ENCODE measurements at places on chromosomes 4 and X.

GRCh38 chr4:4875611-4876010 is 16.1 kb downstream of the MSX1 start:
- no peak for DNase-seq

DNA sequence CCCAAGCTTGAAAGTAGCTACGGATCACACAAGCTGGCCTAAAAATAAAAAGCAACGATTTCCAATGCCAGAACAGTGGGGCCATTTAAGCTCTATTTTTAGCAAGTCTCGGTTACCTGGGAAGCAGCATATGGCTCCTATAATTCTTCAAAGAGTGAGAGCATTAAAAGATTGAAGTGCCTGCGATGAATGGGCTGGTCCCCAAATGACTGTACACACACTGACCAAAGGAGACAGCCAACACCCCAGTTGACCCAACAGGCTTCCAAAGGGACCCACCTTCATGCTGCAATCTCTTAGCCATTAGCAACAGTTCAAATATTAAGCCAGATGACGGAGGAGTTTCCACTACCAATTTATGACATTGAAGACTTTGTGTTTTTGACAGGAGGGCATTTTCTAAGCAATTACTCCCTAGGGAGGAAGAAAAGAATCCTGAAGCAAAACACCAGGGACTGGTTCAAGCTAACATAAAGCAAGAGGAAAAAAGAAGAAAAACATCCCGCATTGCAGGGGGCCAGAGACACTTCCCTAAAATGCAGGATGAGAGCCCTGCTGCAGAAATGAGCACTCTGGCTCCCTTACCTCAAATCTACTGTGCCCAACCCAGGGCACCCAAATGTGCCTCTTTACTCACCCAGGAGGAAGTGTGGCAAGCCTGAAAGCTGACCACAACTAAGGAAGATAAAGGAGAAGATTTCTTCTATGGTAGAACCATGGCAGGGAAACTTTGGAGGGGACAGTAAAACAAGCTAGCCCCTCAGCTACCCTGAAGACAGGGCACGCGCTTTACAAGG is 21.6 kb downstream of the SH3KBP1 start:
- DNase-seq = no peak

- no peak for DNase-seq
Measured at GRCh38 chr4:85127653-85128052, 161.2 kb upstream of the WDFY3 start.

GRCh38 chr4:154490234-154490582 is 1.4 kb downstream of the DCHS2 start:
- DNase-seq = no peak

- no peak for DNase-seq
Measured at GRCh38 chr4:42871671-42872290, 20.7 kb upstream of the GRXCR1 start.

DNA sequence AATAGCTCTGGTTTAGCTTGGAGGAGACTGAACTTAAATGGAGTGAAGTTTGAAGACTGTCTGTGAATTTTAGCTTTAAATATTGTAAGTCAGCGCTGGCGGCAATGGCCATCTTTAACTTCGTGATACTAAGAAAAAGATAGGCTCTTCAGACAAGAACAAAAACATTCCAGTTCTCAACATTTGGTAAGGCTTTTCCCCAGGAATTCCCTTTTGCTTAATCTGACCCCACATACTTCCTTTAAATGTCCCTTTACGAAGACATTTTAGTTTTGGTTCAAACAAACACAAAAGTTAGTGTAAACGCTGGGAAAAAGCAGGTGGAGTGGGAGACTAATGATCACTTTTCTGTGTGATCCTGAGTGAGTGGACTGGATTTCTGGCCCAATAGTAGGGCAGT is 106.2 kb downstream of the MAML3 start:
- no peak for DNase-seq

DNA sequence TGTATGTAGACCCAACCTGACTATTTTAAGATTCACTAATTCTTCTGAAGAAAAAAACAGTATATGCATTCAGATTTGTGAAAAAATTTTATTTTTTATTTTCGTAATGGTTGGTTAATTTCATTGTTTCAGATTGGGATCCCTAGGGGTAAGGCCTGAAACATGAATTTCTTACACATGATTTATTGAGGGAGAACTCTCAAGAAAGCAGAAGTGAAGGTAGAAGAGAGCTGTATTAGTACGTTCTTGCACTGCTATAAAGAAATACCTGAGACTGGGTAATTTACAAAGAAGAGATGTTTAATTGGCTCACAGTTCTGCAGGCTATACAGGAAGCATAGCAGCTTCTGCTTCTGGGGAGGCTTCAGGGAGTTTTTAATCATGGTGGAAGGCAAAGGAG is 611.9 kb upstream of the TECRL start:
- no peak for DNase-seq

DNA sequence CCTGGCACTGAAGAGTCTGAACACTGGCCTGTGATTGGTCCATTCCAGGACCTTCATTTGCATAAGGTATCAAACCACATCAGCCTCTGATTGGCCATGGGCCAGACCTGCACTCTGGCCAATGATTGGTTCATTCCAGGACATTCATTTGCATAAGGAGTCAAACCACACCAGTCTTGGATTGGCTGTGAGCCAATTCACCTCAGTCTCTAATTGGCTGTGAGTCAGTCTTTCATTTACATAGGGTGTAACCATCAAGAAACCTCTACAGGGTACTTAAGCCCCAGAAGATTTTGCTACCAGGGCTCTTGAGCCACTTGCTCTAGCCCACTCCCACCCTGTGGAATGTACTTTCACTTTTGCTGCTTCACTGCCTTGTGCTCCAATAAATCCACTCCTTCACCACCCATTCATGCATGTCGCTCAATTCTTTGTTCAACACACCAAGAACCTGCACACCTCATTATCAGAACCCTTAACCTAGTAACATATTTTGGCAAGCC is 14.2 kb upstream of the HERC5 start:
- DNase-seq = no peak

DNA sequence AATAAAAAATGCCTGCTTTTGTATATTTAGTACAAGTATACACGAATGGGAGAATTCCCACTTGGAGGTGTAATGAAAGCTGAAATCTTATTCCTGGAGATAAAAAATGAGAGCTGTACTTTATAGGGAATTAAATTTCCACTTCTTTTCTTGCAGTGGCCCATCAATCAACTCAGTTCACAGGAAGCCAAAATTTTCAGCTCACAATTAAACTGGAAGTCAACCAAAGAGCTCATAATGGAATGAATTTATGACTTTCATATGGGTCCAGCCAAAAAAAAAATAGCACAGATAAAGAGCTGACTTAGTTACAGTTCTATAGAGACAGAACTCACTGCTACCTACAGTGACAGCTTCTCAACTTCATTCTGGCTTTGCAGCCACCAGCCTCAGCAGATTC is 115.2 kb upstream of the TBC1D9 start:
- DNase-seq = no peak

Measured in C1 segment of cervical spinal cord (tissue), 14 donors.